ENCODE measurements at places on chromosomes 1 and 21.
A peak's percentile ranks its signal among the peaks of the same experiment; 100 is the strongest.

GRCh38 chr1:201085902-201086735, 26.1 kb downstream of the CACNA1S start:
- DNase-seq: peak; percentile 41

GRCh38 chr1:56824938-56825337, 5.7 kb upstream of the FYB2 start:
- DNase-seq: no peak

- DNase-seq: no peak
These were observed 121.1 kb downstream of the LACTBL1 start for GRCh38 chr1:22851517-22851916.

DNA sequence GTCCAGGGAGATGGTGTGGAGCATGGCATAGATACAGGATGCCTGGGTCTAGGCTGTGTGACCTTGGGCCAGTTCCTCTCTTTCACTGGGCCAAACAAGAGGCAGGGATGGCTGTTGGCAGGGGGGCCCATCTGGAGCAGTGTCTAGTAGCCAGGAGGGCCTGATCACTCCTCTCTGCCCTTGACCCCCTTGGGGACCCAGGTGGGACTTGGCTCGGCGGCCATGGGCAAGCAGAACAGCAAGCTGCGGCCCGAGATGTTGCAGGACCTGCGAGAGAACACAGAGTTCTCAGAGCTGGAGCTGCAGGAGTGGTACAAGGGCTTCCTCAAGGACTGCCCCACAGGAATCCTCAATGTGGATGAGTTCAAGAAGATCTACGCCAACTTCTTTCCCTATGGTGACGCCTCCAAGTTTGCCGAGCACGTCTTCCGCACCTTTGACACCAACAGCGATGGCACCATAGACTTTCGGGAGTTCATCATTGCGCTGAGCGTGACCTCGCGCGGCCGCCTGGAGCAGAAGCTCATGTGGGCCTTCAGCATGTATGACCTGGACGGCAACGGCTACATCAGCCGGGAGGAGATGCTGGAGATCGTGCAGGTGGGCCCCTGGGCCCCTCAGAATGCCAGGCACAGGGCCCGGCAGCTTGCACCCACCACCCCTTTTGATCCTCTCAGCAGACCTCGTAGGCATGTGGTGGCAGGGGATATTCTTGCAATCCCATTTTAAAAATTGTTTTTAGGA, 2.6 kb downstream of the HPCA start:
- no peak for DNase-seq

DNA sequence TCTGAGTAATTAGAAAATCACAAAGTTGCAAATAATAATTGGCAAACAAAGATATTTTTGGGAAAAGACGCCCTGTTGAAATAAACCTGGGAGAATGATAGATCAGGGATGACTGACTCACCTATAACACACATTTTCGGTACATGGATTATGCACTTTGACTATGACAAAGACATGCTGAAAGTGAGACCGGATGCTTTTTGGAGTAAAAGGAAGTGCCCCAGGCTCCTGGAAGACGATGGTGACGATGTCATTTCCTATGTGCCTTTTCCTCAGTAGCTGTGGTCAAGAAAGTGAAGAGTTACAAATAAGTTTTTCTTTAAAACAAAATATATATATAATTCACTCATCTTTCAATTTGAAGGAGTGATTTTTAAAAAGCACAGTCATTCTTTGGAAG, 158.7 kb downstream of the SIPA1L2 start:
- DNase-seq: no peak

GRCh38 chr1:202959276-202959620, 1.1 kb upstream of the ADIPOR1 start:
- no peak for DNase-seq

- no peak for DNase-seq
These were observed 402.6 kb downstream of the SIPA1L2 start for GRCh38 chr1:232227306-232227705.

GRCh38 chr1:205669341-205670149, 10.8 kb downstream of the SLC45A3 start:
- no peak for DNase-seq

GRCh38 chr1:82401116-82401515, 600.4 kb downstream of the ADGRL2 start:
- DNase-seq: no peak

DNA sequence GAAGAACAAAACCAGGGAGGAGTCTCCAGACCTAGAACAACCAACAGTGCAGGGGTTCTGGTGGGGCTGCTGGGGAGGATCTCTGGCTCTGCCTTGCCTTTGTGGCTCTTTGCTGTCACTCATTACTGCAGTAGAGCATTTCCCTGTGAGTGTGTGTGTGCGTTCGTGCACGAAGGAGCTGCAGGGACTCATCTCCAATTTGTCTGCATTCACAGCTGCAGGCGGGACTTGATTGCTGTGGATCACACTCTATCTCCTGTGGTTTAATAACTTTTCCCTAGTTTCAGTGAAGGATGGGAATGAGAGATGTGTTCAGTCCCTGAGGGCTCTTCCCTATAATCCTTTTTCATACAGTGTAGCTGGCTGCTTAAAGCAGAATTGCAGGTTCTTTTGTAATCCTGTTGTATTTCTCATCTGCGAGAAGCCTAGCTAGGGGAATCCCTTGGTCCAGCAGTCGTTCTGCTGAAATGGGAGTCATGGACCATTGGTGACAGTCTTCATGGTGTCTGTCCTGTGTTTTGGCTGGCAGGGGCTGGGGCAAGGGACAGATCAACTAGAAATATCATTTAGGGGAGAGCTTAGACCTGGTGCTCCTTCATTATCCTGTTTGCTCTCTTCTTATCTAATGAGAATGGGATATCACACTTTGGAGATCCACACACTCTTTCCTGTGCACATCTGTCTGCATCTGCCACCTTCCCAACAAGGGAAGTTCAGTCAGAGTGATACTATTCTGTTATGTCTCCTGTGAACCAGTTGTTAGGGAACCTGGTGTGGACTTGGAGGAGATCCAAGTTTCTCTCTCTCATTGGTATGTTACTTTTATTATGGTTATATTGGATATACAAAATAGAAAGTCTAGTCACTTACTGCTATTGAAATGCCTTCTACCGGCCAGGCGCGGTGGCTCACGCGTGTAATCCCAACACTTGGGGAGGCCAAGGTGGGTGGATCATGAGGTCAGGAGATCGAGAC, 3.0 kb downstream of the PCP4L1 start:
- DNase-seq: no peak

DNA sequence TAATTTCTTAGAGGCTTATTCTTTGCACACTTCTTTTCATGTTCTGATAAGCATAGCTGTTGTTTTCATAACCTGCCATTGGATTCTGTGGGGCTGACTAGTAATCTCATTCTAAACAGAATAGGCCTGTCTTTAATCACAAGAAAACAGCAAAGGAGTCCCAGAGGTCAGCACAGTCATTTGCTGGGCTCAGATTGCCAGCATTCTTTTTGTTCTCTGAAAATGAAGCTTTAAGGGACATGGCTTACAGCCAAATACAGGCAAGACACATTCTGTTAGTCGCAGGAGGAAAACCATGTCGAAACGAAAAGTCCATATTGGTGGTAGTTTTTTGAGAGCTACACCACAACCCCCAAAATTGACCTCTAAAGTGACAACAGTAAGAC, 75.0 kb downstream of the MRPS6 start:
- peak; percentile 45 for DNase-seq

DNA sequence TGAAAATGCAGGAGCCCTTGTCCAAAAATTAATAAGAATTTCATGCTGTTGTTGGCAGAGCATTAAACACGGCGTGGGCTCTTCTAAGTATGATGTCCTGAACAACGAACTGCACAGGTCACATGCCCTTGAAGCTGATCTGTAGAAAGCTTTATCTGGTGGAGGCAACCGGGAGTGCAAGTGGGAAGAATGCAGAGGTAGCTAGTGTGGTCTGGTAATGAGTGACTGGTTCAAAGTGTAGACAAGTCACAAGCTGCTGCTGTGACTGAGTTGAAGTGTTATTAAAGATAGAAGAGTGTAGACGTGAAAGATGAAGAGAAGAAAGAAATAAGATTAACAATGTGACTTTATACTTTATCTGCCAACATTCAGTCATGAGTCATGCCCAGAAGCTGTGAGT, 361.9 kb downstream of the TTLL7 start:
- no peak for DNase-seq

GRCh38 chr1:207304710-207305488, 16.6 kb upstream of the CD55 start:
- DNase-seq: peak; percentile 15

DNA sequence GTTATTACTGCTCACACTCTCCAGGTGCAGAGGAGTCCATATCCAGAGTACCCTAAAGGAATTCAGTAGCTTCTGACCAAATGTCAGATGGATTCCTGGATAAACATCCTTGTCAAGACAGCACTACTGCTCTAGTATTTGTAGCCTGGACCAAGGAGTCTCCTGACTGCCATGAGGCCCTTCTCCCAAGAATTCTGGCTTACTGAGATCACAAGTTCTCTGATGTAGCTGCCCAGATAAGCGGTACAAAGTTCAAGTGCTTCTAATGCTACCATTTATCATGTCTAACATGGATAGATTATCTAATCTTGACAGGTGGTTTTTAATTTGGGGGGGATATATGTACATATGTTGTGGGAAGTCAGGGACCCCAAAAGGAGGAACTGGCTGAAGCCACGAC, 196.6 kb upstream of the HMCN1 start:
- no peak for DNase-seq

GRCh38 chr21:16363100-16363499, 633.3 kb downstream of the USP25 start:
- no peak for DNase-seq

GRCh38 chr1:228087771-228088251, 5.3 kb downstream of the ARF1 start:
- peak; percentile 93 for DNase-seq

DNA sequence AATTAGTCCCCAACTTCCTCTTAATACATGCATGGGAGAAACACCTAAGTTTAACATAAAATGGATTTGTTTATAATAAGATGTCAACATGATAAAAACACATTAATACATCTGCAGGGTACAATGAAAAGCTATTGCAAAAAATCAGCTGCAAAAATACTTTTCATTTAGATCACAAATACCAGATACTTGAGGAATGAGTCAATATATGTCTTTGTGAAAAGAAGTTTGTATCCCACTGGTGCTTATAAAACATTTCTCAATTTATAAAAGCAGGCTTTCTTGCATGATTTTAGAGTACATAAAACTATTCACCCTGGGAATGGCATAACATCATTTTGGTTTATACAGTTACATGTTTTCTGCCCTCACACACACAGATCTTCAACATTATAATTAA, 18.6 kb upstream of the PRKAA2 start:
- peak; percentile 43 for DNase-seq

GRCh38 chr1:15833842-15834405, 13.6 kb upstream of the SPEN start:
- DNase-seq: no peak

- DNase-seq: no peak
These were observed 57.2 kb upstream of the SGIP1 start for GRCh38 chr1:66476774-66477173.

DNA sequence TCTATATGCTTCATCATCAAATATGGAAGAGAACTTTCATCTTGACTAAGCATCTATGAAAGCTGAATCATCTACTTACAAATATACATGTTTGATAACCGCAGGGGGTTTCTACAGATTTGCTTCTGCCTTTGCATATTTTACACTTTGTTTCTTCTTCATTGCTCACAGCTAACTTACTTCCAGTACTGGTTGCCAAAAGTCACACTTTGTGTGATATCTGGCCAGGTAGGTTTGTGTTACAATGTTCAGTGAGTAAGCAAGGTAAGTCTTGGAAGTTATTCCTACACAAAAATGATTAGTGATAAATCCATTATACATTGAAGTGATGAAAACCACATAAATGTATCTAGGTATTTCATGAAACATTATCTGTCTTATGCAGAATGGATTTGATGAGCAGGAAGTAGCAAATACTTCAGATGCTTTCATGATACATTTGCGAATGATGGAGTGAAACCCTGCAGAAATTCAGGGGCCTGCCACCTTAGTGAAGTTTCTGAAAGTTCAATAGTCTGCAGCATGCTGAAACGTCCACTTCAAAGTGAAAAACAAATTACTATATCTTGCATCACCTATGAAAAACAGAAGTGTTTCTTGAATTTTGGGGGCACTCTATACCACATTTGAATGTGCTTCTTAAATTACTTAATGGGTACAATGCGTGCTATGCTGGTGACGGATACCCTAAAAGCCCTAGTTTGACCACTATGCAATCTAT, 187.3 kb downstream of the ATP6V1G3 start:
- no peak for DNase-seq

DNA sequence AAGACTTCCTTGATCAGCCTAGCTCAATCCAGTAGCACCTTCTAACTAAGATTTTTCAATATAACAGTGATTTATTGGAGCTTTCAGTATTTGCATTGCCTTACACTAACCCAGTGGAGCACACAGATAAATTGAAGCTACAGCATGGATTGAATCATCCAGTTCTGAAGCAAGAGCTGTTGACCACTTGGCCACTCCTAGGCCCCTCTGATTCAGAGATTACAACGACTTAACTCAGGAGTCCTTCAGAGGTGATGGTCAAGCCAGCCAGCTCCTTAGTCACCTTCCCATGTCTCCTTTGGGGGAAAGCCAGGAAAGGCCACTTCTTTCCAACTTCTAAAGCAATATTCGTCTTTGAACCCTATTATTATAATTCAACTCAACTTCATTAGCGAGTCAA, 151.8 kb downstream of the TENT5C start:
- DNase-seq: peak; percentile 76

- DNase-seq: no peak
These were observed 10.2 kb downstream of the TLCD4 start for GRCh38 chr1:95127380-95127779.

GRCh38 chr1:185531838-185532237, 202.4 kb upstream of the HMCN1 start:
- DNase-seq: no peak

DNA sequence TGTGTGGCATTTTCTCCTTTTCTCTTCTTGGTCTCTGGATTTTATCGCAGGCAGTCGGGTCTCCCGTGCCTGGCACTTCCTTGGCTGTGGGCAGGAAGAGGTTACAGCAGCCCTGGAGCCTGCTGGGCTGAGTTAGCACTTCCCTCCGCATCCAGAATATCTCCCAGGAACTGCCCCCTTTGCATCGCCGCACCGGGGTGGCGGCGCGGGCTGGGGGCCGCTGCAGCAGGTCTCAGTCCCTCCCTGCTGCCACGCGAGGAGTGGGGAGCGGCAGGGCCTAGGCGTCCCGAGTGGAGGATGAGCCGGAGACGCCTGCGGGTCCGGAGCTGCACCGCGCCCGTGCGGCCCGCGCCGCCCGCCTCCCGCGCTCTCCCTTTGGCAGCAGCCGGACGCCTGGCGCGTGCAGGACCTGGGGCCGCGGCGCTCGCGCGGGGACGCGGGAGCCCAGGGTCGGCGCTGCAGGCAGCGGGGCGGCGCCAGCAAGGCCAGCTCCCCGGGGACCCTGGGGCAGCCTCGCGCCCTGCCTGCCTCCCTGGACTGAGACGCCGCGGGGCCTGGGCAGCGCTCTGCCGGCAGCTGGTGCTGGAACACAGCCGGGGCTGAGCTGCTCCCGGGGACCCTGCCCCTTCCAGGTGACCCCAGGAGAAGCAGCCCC, 192.8 kb downstream of the PRDM2 start:
- DNase-seq: no peak

GRCh38 chr1:22751124-22751531, 40.5 kb downstream of the EPHB2 start:
- DNase-seq: no peak

All from fibroblast of the aortic adventitia (primary cell).